ENCODE measurements at places on chromosomes 3 and 15.

- DNase-seq = peak; percentile 86
Measured at GRCh38 chr15:56733136-56734012, at the start of gene ZNF280D. ZNF280D (minus strand) TSS chr15:56733509; CDS start chr15:56707109, 26,400 bp downstream.

GRCh38 chr3:158725348-158726011 is 6.8 kb downstream of the RARRES1 start:
- DNase-seq = peak; percentile 47

DNA sequence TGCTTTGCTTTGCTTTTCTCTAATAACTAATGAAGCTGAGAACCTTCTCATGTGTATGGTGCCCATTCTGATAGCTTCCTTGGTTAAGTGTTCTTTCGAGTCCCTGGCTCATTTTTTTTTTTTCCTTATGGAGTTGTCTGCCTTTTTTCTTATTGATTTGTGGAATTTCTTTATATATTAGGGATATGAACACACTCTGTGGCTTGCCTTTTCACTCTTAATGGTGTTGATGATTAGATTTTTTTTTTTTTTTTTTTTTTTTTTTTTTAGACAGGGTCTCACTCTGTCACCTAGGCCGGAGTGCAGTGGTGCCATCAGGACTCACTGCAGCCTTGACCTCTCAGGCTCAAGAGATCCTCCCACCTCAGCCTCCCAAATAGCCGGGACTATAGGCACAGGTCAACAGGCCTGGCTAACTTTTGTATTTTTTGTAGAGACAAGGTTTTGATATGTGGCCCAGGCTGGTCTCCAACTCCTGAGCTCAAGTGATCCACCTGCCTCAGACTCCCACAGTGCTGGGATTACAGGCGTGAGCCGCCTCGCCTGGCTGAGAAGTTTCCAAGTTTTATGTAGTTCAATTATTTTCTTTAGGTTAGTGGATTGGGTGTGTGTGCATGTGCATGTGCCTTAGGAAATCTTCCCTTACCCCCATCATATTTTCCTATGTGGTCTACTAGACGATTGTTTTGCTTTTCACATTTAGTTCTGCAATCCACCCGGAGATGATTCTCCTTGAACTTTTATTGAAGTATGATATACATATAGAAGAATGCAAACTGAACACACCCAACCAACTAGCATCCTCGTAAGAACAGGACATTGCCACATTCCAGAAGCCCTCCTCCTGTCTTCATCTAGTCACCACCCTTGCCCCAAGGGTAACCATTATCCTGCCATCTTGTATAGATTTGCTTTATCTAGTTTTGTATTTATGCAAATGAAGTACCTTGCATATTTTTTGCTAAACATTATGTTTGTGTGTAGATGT is 1.7 kb upstream of the SNRPA1 start:
- DNase-seq = no peak

GRCh38 chr3:194352667-194353246 is 1.6 kb upstream of the CPN2 start:
- DNase-seq = no peak

- DNase-seq = no peak
Measured at GRCh38 chr3:136957751-136958288, at the start of gene IL20RB. IL20RB (plus strand) TSS chr3:136957983; CDS start chr3:136958114, 131 bp downstream.

DNA sequence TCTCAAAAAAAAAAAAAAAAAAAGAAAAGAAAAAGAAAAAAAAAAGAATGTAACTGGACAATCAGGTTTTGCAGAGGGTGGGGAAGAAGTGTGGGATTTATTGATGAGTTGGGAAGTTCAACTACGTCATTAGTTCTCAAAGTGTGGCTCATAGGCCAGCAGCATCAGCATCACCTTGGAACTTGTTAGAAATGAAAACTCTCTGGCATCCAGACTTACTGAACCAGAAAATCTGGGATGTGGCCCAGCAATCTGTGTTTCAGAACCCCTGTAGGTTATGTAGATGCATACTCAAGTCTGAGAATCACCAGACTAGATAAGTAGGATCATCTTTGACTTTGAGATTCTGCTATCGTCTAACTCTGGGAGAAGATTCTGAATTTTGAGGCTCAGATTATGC is 45.8 kb upstream of the ETV5 start:
- DNase-seq = no peak

GRCh38 chr3:115217292-115217677 is 70.2 kb upstream of the ZBTB20 start:
- no peak for DNase-seq

GRCh38 chr3:127722091-127722784 is 49.5 kb downstream of the ABTB1 start:
- no peak for DNase-seq

DNA sequence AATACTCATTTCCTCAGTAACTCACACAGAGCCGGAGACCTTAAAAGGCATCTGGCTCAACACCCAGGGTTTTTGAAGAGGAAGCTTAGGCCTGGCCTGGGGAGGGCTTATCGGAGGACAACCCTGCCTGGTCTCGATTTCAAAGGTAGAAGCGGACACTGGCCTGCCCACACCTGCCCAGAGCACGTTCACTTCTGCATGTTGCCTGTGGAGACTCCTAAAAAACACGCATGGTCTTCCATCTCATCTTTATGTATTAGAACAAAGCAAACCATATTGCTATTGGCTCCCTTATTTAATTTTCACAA is 55.5 kb upstream of the FURIN start:
- DNase-seq = no peak

- DNase-seq = peak; percentile 57
Measured at GRCh38 chr3:42638339-42638842, 15.1 kb upstream of the ZBTB47 start.

DNA sequence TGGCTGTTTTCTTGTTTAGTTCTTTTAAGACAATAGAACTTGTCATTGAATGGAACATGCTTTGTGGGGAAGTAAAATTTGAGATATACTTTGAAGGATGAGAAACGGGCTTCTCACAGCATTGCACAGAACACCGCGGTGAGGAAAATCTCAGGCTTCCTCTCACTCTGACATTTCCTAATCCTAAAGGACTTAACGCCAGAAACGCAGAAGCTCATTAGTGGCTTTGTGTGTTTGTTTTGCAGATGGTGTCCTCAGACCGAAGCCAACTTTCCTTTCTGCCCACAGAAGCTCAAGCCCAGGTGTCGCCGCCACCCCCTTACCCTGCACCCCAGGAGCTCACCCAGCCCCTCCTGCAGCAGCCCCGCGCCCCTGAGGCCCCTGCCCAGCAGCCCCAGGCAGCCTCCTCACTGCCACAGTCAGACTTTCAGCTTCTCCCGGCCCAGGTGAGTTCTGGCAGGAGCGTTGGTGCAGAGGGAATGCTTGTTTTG is 78.9 kb upstream of the BLM start:
- DNase-seq = no peak

DNA sequence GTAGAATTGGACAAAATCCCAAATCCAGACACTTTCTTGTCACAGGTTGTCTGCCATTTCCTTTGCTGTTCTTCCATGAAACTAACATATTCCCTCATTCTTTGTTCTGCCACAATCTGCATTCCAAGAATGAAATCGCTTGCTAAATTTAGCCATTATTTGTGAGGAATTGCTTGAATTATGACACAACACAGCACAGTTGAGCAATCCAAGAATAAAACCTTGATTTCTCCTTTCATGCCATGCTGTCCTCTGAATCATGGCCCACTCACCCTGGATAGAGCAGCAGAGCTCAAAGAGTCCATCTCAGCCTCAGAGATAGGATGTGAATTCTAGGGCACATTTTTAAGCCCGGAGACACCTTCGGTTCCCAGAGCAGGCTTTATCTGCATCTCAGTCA is 35.2 kb upstream of the GREM1 start:
- no peak for DNase-seq

DNA sequence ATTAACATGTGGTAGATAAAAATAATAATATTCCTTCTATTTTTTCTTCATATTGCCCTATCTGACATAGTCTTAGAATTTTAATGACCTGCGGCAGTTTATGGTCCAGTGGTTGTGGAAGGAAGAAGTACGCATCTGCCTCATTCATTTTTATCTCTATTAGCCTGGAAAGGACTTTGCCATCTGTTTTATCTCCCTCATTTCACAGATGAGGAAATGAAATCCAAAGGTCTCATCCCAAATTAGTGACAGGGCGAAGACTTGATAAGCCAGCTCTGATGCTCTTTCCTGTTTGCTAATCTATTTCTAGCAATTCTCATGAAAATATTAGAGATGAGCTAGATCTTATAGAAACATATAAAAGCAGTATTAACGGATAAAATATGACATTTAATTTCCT is 113.3 kb downstream of the KLHL25 start:
- no peak for DNase-seq

DNA sequence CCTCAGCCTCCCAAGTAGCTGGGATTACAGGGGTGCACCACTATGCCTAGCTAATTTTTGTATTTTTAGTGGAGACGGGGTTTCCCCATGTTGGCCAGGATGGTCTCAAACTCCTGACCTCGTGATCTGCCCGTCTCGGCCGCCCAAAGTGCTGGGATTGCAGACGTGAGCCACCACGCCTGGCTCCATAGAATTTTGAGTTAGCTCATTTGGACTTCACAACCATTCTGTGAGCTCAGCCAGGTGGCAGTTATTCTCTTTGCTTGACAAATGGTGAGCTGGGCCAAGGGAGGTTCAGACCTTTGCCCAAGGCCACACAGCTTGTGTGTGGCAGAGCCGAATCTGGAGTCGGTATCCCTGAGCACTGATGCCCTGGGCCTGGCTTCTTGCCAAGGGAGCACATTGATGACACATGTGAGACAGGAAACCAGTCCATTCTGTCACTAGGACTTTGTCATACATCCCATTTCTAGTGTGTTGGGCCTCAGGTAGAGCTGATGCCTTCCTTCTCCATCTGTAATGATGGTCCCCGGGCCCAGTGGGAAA is 17.6 kb downstream of the PODXL2 start:
- DNase-seq = no peak

DNA sequence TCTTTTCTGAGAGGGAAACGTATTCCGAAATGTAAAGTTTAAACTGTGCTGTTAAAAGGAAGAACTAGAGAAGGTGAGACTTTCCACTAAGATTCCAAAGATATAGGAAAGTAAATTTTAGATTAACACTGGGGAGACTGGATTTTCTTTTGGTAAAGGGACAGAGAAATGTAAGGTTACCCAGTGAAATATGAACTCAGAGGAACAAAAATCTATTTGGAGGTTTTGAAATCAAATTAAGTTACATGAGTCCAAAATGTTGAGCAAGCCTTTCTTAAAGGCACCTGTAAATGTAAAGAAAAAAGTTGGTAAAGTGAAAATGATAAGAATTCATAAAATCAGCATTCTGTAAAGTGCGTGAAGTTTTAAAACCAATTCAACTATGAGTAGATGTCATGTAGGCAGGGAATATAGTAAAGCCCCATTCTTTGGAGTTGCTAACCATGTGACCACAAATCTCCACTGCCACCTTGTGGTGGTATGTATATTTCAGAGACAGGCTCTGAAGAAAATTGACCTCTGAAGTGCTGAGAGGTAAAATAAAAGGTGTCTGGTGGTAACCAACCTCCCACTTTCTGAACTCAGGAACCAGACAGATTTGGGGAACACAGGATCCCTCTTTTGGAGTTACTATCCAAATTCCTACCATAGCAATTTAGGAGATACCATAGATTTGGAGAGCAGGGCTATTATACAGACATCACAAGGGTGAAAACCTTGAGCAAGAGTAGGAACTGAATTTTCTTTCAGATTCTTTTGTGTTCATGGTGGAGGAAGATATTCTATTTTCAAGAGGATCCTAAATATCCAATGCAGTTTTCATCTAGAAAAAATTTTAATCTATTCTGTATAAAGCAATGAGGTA is 215.3 kb downstream of the ROBO2 start:
- peak; percentile 12 for DNase-seq

GRCh38 chr3:177553012-177553411 is 355.7 kb upstream of the TBL1XR1 start:
- DNase-seq = no peak

GRCh38 chr3:49787182-49787464 is 781 bp upstream of the IP6K1 start:
- no peak for DNase-seq

DNA sequence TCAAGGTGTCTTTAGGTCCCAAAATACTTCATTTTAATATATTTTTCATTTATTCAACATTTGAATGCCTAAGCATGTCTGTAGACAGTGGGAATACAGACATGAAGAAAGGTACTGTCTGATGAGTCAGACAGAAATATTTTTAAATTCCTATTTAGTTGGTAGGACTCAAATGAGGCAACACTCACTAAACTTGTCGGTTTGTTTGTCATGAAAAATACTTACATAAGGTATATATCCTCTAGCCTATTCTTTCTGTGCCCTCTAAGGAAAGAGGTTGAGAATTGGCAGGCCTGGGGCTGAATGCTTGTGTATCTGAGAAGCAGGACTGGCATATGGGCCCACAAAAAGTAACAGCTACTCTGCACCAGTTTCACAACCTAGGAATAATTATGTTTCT is 423.6 kb upstream of the MDFIC2 start:
- DNase-seq = no peak

- DNase-seq = no peak
Measured at GRCh38 chr3:120982608-120983320, 74.8 kb downstream of the STXBP5L start.

DNA sequence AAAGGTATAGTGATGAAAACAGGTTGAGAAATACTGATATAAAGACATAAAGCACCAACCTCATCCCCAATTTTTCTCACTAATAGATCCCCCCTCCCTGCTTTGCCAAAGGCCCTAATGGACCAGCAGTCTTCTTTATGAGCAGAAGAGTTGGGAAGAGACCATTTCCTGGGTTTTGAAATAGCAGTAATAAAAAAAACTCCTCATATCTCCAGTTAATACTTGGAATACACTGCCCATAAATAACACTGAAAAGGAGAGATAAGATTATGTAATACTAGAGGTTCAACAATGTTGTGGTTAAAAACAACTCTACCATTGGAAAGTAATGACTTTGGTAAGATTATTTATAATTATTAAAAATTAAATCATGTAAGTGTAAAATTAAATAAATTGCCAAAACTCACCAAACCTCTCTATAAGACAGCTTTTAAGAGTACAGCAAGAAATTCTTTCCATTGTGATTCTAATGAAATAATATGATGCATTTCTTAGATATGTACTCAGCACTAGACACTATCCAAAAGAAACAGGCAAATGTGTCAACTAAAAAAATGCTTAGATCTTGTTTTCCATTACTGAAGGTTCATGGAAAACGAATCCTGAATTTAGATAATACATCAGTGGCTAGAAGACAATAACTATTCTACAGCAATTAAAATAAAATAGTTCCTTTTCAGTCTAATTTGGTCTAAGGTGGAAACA is 88.2 kb downstream of the FAIM start:
- DNase-seq = no peak

DNA sequence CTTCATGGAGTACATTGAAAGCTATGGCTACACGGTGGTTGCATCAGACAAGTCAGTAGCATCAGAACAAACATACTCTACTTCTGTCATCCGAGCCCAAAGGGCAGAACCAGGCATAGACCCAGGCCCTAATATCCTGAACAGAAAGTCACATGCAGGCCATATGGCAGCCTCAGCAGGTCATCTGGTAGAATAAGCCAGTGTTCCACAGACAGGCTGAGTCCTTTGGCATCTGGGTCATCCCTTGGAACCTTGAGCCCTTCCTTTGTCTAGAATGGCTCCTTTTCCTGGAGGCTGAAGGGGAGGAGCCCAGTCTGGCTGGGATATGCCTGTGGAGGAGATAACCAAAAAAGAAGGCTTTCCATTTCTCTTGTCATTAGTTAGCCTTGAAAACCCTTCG is 29.2 kb downstream of the SEMA6D start:
- no peak for DNase-seq

- no peak for DNase-seq
Measured at GRCh38 chr15:38040615-38041014, 106.2 kb downstream of the TMCO5A start.

Data from activated CD4-positive, alpha-beta T cell treated with anti-CD3 and anti-CD28 coated beads for 48 hours (primary cell).